BJ (cell line): ENCODE measurements at places on chromosomes 4 and X.

DNA sequence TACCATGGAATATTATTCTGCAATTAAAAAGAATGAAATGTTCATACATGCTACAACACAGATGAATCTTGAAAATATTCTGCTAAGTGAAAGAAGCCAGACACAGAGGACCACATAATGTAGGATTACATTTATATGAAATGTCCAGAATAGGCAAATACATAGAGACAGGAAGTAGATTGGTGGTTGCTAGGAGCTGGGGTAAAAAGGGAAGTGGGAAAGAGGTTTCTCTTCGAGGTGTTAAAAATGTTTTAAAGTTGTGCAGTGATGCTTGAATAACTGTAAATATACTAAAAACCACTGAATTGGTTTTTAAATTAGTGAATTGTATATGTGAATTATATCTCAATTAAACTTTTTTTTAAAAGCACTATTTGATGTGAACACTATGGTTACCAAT lies 3.6 kb upstream of the NXT2 start:
- DNase-seq: no peak

- DNase-seq: no peak
Measured at GRCh38 chrX:113289503-113289902, 448.9 kb upstream of the AMOT start.

GRCh38 chr4:7736436-7737267 lies 203.0 kb downstream of the AFAP1 start:
- no peak for DNase-seq

DNA sequence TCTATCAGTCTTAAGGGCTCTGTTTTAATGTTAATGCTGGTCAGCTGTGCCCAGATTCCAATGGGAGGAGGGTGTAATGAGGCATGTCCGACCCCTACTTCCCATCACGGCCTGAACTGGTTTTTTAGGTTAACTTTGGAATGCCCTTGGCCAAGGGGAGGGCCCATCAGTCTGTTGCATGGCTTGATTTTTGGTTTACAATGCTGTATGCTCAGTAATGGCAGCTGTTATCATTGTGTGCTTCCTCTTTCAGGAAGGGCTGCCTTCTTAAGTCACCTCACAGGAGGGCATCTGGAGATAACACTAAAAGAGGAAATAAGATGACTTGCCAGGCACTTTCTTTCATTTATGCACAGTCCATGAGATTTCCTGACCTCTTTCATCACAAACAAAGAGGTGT lies 36.3 kb downstream of the ATXN3L start:
- DNase-seq: no peak

GRCh38 chr4:142238589-142238988 lies 602.2 kb downstream of the IL15 start:
- peak; percentile 22 for DNase-seq

- DNase-seq: no peak
Measured at GRCh38 chr4:77433418-77433733, 172.2 kb upstream of the CXCL13 start.

DNA sequence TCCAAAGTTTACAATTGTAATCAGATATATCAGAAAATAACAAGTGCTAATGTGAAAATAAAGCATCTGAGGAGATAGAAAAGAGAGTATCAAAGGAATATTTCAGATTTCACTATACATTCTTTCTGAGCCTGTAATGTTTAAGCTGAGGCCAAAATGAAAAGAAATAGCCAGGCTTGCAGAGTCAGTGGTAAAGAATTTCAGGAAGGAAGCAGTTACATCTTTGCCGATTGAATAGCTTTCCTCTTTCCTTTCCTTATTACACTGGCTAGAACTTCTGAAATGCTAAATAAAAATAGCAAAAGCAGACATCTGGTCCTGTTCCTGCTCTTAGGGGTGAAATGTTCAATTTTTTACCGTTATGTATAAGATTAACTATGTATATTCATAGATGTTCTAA lies 1441.6 kb upstream of the PCDH7 start:
- DNase-seq: no peak

GRCh38 chr4:183409934-183410333 lies 34.5 kb upstream of the CDKN2AIP start:
- no peak for DNase-seq

DNA sequence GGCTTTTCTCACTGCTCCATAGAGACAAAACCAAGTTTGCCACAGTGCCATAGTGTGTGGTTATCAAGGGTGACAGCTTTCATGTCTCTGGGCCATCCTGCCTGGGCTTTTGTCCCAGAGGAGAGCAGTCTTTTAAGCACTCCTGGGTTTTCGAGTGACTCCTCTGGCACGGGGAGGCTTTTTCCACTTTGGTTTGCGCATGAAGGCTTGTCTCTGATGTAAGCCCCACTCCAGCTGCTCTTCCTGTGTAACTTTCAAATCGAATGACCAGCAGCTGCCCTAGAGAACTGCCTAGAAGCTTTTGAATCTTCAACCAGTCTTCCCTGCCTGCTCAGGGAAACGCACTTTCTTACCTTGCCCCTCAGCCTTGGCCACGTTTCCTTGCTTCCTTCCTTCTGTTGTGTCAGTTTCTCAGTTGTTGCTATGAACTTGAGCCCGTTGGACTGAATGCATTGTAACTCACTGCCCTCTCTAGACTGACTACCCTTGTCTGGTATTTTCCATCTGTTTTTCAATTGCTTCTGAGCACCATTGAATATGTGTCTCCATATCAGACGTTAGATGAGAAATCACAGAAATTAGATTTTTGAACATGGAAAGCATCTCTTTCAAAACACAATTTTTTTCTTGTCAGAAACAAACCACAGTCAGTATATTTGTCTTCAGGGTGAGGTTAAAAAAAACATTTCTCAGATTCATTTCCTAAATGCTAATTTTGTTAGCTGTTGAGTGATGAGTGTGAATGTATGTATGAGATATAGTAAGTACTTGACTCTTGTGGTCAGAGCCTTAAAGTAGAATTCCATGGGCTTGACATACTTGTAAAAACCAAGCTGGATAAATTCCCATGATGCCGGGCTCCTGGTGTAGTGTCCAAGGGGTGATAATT lies 45.3 kb downstream of the SLC9A6 start:
- DNase-seq: no peak

DNA sequence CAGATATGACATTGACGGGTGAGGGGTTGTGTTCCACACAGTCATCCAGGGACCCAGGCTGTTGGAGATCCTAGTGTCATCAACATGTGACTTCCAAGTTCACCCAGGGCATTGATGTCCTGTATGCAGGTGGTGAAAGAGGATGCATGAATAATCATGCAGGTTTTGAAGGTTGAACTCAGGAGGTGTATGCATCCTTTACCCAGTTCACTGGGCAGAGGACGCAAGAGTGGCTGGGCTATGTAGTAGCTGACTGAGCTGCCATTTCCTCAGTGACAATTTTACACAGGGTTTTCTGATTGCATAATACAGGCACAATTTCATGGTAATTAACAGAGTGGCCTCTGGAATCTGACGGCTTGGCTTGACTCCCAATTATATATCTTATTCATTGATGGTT lies 323.0 kb downstream of the HS3ST1 start:
- no peak for DNase-seq
